ENCODE measurements at places on chromosomes 4 and X.

DNA sequence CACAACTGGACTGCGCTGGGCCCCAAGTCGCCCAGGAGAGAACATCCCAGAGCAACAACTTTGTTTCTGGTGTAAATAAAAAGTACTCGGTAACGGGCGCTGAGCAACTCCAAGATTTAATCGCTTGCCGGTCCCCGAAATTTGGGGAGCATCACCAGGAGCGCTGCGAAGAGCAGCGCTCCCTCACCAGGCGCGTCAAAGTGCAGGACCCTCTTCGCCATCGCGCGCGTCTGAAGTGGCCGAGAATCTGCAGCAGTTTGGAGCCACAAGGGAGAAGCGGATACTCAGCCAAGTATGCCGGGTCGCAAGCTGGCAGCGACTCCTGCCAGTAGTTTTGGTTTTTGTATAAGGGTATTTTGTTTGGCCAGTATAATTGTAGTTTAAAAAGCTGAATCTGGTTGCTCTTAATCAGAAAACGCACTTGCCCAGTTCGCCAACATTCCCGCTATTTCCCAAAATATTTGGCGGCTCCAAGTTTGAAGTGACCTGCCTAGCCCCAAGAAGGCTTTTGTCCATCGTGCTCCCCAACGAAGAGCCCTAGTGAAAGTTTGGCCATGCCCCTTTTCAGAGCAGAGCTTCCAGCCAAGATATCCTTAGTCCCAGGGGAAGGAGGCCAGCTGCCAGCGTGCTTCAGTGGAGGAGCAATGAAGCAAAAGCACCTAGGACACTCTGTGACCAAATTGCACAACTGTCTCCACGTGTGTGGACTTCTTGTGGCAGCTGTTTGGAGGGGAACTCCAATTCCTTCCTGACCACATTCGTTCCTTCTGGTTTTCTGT, 557 bp upstream of the KDR start:
- DNase-seq: peak; percentile 0

GRCh38 chr4:95428291-95429070, 120.3 kb downstream of the UNC5C start:
- DNase-seq: no peak

GRCh38 chr4:129394635-129395034, 298.7 kb downstream of the C4orf33 start:
- DNase-seq: no peak

DNA sequence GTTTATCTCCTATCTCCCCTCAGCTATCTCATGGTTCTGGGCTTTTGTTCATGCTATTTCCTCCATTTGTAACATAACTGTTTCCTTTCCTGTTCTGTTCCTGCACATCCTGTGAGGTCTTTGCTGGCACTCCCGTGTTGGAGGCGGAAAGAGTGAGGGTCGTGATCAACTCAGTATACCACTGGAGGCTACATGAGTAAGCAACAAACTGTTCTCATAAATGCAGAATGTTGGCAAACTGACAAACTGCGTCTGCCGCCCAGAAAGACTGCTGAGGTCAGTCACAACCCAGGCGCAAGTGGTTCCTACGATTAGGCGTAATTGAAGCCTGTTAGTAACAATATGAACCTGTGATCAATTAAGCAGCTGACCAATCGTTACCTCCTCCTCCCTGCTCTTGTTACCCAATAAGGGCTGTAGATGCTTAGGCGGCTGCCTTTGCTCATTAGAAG, 48.8 kb downstream of the C4orf33 start:
- no peak for DNase-seq

DNA sequence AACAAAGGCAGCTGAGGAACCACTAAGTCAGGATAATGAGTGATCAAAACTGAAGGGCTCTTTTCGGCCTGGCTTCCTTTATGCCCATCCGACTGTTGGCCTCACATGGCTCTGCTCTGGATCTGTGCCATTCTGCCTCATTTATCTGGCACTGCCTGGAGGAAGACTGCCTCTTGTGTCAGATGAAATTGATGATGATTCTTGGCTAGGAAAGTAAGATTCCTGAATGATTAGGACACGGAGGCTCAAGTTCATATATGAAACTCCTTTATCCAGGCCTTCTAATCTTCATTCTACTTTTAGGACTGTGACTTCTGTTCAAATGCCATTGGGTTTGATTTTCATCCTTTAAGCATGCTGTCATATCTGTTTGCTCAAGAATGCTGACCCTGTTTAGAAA, 475.4 kb upstream of the RPS6KA3 start:
- DNase-seq: peak; percentile 79

DNA sequence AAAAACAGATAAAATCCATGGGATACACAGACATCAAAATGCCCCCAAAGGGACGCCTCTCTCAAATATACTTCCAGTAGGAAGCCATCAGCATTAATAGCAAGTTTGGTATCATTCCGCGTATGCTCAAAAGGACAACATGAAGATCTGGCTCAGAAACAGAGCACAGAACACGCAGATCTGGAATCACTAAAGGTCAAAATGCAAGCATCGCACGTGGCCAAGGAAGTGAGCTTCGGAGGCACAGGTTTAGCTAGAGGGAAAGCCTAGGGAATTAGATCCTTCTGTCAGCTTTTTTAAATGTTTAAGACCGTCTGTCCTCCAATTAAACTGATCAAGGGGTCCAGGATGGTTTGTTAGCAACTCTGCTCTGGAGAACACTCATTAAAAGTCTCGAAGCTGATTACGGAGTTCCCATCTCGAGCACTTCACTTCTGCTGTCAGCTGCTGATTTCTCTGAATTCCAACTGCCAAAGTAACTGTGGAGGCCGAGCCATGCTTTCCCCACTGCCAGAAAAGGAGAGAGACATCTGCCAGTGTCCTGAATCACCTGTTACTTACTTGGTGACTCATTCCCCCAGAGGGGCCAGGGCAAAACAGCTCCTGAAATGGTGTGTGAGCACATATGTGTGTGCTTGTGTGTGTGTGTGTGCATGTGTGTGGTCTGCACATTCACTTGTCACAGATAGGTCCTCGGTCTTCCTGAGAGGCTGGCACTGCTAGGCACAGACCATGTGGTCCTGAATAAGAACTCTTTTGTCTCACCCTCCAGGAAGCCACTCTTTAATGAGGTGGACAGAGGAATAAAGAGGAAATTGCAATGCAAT, 177.7 kb upstream of the PPARGC1A start:
- no peak for DNase-seq

Measured in NCI-H345 (cell line).